ENCODE measurements at places on chromosomes 1 and 21. TPM values are rescaled to one million over a fixed set of nuclear protein-coding genes. Genes with fewer than 3 reads are reported as not detected.

TAS1R1 gene
- total RNA-seq: 0.16 TPM

F13B gene
- not detected for total RNA-seq

KLF17 gene
- total RNA-seq: not detected

DNA sequence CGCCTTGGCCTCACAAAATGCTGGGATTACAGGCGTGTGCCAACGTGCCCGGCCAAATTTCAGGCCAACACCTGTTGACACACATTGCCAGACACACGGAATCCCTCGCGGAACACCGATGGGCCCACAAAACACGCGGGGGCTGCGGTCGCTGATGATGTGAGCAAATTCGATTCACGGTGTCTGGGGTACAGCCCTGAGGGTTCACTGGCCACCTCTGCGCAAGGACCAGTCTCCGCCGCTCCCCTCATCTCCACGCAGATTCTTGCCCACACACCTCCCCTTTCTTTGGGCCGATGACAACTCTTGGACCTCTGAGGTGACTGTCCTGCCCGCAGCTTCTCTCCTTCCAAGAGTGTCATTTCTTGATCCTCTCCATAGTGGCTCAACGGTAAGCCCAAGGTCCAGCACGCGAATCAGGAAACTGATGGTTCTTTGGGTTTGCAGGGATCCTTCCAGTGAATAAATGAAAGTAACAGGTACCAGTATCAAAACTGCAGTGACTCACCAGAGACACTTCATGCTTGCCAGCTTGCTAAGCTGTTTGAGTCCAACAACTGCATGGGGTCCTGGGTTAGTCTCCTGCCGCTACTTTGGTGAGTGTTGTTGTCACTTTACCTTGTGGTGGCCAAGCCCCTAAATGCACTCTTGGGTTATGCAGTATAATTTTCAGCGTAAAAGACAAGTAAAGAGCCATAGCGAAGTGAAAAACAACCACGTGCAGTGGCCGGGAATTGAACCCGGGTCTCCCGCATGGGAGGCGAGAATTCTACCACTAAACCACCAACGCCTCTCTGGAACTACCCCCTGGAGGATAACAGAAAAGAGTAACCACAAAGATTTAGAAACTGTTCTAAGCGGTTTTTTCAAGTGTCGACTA, 11.0 kb upstream of the RNU1-3 start:
- no peak for DNase-seq

DNA sequence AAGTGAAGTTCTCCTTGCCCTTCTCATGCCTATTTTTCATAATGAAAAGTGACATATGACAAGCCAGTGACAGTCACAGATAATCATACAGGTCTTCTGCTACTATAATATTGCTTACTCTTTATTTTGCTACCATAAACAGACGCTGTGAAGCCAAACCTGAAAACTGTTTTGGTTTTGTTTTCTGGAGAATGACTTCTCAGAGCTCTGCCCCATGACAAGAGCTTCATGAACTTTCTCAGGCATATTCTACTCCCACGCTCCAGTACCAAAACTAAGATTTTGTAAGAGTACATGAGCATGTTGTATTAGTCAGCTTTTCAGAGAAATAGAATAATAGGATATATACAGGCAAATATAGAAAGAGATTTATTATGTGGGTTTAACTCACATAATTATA, 64.3 kb upstream of the VTCN1 start:
- DNase-seq: no peak

DNA sequence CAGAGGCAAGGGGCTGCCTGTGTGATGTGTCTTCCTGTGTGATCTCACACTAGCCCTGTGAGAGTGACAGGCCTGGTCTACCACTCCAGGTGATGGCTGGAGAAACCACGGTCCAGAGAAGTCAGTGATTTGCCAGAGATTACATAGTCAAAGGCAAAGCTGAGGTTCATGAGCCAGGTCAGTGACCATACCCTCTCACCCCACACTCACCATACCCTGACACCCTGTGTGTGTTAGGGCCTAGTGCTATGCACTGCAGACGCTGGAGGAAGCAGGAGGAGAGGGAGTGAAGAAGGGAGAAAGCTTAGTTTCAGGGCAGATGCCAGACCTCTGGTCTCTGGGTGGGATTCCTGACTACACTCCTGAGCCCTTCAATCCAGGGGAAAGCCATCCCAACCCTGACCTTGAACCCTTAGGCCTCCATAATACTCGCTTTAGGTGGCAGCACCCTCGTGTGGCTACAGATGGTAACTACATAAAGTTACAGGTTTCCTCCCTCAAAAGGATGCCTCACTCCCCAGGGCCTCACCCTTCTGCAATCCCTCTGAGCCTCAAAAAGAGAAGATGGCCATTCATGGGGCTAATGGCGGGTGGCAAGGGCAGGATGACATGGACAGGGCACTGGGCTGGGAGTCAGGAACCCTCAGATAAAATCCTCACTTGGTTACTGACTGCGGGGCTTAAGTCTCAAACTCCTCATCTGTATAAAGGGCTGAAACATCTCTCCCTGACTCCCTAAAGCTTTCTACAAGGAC, 20.8 kb upstream of the SDC3 start:
- no peak for DNase-seq

- DNase-seq: no peak
Observed at GRCh38 chr1:164803366-164803765, 244.4 kb downstream of the PBX1 start.

GRCh38 chr1:3410142-3410925, 44.1 kb upstream of the ARHGEF16 start:
- DNase-seq: no peak

- DNase-seq: no peak
Observed at GRCh38 chr21:45450423-45451090, 45.6 kb downstream of the COL18A1 start.

All from breast epithelium (tissue), 4 donors.